ENCODE measurements at places on chromosomes 16 and 17. TPM values are rescaled to one million over a fixed set of nuclear protein-coding genes. Genes with fewer than 3 reads are reported as not detected.

The ADAD2 gene
- total RNA-seq = not detected

The ATAD5 gene
- total RNA-seq = 1.2 TPM

The TPPP3 gene
- total RNA-seq = 12.9 TPM

The PRKCB gene
- 6.9 TPM for total RNA-seq

The MYH8 gene
- total RNA-seq = not detected

The TOX3 gene
- total RNA-seq = not detected

The CCL17 gene
- total RNA-seq = not detected

The CEP295NL gene
- total RNA-seq = 10.1 TPM

The RAI1 gene
- total RNA-seq = 50.7 TPM

The PHKB gene
- total RNA-seq = 93.7 TPM

The CYB5B gene
- 31.4 TPM for total RNA-seq

The WDR81 gene
- 107 TPM for total RNA-seq

- no peak for DNase-seq
Measured at GRCh38 chr17:77528516-77529327, 388.0 kb downstream of the SEC14L1 start.

GRCh38 chr16:55248494-55248893 lies 75.5 kb upstream of the IRX6 start:
- DNase-seq = no peak

DNA sequence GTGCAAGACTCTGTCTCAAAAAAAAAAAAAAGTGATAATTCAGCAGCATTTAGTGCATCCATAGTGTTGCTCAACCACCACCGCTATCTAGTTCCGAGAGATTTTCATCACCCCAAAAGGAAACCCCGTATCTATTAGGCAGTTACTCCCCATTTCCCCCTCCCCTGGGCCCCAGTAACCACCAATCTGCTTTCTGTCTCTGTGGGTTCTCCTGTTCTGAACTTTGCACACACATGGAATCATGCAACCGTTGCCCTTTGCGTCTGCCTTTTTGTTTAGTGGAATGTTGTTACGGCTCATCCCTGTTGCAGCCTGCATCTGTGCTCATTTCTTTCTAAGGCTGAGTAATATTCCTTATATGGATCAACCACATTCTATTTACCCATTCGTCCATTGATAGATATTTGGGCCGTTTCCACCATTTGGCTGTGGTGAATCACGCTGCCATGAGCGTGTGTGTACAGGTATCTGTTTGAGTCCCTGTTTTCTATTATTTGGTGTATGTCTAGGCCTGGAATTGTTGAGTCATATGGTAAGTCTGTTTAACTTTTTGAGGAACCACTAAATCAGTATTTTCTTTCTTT lies 8.7 kb upstream of the SYNGR2 start:
- DNase-seq = no peak

- no peak for DNase-seq
Measured at GRCh38 chr17:63984236-63984635, 11.5 kb upstream of the SCN4A start.

DNA sequence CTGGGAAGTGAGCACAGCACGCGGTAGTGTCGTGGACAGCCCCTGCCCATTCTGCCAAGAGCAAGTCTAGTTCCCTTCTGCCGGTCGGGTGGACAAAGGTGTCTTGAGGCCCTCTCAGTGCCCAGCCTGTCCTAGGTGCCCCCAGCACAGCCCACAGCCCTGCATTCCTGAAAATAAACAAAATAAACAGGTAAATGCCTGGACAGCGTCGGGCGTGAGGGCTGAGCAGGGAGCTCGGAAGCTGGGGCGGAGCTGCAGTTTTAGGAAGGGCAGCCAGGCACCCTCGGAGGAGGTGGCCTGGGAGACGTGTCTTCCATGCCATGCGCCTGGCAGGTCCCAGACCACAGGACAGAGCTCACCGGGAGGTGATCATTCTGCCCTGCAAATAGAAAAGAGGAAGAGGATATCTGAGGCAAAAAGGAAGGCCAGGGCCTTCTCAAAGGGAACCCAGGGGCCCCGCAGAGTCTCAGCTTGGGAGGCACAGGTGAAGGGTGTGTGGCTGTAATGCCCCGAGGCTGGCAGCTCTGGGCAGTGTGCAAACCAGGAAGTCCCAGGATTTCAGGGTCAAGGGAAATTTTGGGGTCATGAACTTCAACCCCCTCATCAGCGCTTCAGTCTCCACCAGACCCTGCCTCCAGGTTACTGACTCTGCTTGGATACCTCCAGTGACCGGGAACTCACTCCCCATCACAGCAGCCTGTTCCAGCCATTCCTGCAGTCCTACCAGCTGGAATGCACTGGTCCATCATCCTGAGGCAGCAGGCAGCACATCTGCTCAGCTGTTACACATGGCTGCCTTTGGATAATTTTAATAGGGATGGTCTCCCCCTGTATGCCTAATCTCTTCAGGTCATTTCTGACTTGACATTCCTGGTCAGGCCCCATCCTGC lies 1.7 kb downstream of the ZNF469 start:
- DNase-seq = no peak

DNA sequence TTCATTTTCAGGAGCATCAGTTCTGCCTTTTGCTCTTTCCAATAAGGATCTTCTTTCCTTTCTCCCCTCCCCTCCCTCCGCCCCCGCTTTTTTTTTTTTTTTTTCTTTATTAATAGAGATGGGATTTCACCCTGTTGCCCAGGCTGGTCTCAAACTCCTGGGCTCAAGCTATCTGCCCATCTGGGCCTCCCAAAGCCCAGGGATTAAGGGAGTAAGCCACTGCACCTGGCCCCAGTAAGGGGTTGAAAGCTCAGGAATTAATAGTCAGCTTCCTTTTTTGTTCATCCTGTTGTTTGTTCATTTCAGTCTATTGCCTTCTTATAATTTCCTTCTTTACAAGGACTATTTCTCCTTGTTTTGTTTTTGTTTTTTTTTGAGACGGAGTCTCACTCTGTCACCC lies 7.9 kb upstream of the C17orf58 start:
- DNase-seq = no peak

GRCh38 chr17:3828151-3828851 lies 17.7 kb downstream of the NCBP3 start:
- no peak for DNase-seq

DNA sequence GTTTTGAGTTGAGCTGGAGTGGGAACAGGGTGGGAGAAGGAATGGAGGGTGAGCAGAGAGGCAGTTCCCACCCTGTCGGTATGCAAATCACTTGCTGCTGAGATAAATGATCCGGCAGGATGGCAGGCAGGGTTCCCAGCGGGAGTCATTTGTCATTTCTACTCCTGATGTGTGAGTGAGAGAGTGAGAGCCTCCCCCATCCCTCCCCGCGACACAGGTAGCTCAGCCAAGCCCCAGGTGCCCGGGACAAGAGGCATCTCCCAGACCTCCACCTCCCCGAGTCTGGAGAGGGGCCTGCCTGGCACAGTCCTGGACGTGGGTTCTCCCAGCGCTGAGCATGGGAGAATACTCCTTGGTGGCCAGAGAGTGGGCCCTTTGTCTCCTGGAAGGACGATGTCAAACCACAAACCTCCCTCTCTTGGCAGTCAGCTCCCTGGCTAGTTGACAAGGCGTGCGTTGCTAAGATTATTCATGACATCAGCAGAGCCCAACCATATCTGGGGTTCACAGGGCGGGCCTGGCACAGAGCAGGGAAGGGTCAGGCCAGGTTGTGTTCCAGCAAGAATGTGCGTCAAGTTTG lies 33.7 kb upstream of the TNRC6C start:
- peak; percentile 67 for DNase-seq

DNA sequence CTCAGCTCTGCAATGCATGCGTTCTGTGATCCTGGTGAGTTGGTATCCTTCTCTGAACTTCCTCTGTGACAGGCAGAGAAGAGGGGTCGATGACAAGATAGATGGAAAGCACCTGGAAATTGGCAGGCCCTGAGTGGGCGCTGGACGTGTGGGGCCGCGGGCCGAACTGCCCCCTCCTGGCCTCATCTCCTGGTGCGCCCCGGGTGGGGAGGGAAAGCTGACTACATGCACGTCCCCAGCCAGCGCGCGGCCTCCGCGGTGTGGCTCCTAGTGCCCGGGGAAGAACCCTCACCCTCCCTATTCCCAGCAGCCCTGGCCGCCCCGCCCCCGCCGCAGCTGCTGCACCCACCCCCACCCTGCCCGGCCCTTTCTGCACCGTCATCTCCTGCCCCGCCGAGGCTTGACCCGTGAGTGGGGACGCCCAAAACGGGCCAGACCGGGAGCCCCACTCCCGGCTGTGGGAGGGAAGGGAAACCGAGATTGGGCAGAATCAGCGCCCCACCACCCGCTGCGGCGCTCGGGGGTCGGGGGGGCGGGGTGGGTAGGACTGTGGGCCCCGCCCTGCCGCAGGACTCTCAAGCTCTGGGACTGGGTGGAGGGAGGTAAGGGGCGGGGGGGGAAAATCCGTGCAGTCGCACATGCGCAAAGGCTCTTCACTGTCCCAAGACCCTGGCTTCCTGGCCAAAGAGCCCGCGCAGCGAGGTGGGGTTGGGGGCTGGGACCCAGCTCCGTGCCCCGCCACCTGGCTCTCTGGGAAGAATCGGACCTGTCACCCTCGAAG lies at the start of gene NOL3:
Gene NOL3, plus strand, starts transcription at position 371 of the 781 bp plus-strand sequence.
- peak; percentile 62 for DNase-seq

- DNase-seq = no peak
Measured at GRCh38 chr17:31216031-31216751, 80.8 kb downstream of the OMG start.

DNA sequence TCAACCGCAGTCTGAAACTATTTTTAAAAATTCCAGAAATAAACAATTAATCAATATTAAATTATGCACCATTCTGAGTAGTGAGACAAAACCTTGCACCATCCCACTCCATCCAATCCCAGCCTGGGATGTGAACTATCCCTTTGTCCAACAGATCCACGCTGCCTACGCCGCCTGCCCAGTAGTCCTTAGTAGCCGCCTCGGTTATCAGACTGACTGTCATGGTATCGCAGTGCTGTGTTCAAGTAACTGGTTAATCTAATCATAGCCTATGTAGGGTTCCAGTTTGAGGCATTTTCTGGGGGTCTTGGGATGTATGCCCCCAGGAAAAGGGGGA lies 437.7 kb downstream of the HS3ST3B1 start:
- no peak for DNase-seq

- no peak for DNase-seq
Measured at GRCh38 chr16:10589109-10589508, 8.7 kb upstream of the EMP2 start.

DNA sequence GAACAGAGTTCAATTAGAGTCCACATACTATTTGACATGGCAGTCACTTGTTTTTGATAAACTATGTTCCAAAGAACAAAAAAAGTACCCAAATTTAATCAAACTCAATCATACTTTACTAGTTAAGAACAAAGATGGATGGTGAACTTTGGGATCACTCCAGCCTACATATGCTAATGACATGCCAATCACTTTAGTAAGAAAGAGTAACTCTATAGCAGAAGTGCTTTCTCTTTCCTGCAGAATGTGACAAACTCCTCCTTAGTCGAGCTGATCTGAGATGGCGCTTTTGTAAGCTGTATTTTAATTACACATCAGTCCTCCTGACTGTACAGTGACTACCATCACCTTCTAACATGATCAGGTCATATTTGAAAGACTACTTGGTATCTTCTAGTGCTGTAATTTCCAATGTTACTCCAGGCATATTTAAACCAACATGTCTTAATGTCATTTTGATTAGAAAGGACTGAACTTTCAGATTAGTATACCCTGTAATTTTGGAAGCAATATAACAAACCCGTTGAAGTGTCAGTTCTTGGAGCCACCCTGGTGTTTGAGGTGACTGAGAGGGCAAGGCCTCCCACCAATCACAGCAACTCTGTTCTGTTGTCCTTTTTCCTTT lies 4.1 kb downstream of the NETO2 start:
- DNase-seq = no peak

- DNase-seq = no peak
Measured at GRCh38 chr16:76824791-76825190, 366.2 kb upstream of the MON1B start.

GRCh38 chr17:58507123-58507634 lies 7.3 kb downstream of the MTMR4 start:
- DNase-seq = no peak

- DNase-seq = no peak
Measured at GRCh38 chr17:19456016-19456927, 45.2 kb downstream of the RNF112 start.

DNA sequence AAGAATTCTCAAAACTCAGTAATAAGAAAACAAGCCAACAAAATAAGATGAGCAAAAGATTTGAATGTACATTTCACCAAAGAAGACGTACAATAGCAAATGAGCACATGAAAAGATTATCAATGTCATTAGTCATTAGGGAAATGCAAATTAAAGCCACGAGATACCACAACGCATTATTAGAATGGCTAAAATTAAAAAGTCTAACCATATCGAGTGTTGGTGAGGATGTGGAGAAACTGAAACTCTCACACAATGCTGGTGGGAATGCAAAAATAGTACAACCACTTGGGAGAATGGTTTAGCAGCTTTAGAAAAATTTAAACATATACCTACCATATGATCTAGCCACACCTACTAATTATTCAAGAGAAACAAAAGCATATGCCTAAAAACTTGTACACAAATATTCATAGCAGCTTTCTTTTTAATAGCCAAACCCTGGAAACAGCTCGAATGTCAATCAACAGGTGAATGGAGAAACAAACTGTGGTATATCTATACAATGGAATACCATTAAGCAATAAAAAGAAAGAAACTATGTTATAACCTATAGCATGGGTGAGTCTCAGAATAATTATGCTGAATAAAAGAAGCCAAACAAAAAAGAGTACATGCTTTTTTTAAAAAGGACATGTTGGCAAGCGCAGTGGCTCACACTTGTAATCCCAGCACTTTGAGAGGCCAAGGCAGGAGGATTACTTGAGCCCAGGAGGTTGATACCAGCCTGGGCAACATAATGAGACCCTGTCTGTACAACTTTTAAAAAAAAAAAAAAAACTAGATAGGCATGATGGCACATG lies 103.6 kb downstream of the LITAF start:
- DNase-seq = no peak

DNA sequence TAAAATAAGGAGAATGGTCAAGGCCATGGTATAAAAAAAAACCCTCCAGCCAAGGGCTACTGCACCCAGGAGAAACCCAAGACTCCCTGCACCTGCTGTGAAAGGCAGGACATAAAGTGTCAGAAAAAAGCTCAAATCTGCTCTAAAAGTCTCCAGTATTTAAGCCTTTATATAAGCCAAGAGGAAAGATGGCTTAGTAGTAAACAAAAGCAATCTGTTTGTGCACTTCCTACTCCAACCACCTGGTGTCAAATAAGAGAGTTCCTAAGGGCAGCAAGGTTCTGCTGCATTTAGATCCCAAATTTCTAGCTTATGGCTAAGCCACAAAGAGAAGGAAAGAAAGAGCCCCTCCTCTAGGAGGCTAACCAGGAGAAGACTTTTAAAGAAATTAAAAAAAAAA lies 20.6 kb downstream of the ACSM1 start:
- no peak for DNase-seq

GRCh38 chr16:725463-726187 lies 618 bp downstream of the CCDC78 start:
- no peak for DNase-seq

GRCh38 chr16:18797746-18798145 lies 3.6 kb downstream of the ARL6IP1 start:
- DNase-seq = no peak

Measured in tibial nerve (tissue), 4 donors.